ENCODE measurements at places on chromosomes 6 and 20. TPM values are rescaled to one million over a fixed set of nuclear protein-coding genes. Genes with fewer than 3 reads are reported as not detected.

The OR12D2 gene
- not detected for total RNA-seq

The AK9 gene
- 15.4 TPM for total RNA-seq

DNA sequence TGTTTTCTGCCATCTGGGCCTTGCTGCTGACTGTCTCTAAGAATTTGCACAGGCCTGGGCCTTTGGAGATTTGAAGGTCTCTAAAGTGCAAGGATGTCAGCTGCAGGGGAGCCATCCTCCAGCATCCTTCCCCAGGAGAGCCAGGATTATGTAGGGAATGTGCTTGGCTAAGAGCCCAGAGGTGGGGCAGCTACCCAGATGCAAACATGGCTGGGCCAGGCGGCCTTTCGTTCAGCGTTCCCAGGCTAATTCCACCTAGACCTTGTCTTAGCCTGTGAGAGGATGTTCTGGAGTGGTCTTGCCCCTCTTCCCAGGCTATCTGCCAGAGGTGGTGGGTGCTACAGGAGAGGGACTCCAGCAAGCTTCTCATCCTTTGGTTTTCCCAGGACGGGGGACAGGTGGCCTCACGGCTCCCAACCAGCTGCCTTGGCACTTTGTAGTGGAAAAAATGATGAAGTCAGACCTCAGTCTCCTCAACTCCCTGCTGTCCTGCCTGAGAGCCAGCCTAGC is 7.7 kb upstream of the PTGIS start:
- no peak for DNase-seq

The GINS1 gene
- total RNA-seq: 10.2 TPM

- DNase-seq: no peak
Measured at GRCh38 chr20:1944345-1945091, 49.3 kb downstream of the SIRPA start.
